ENCODE measurements at places on chromosomes 16 and 17.

GRCh38 chr17:52995147-52995546, 827.6 kb upstream of the KIF2B start:
- no peak for DNase-seq

- no peak for DNase-seq
These were observed 8.8 kb downstream of the CCL16 start for GRCh38 chr17:35972535-35972934.

DNA sequence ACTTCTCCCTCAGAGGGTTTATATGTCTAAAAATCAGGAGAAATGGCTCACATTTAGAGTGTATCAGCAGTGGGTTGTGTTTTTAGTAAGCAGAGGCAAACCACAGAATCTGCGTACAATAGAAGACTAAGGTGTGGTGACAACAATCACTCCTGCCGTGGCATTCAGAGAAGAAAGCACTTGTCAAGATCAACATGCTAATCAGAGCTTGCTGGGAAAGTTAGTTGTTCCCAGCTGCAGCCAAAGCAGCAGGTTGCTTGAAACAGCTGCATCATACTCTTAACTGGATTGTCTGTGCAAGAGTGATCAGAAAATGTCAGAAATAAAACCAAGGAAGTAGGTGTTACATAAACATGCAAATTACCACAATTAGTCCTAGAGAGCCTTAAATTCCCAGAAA, 616.4 kb downstream of the CDH8 start:
- DNase-seq: no peak

- DNase-seq: no peak
These were observed 2.8 kb downstream of the MARVELD3 start for GRCh38 chr16:71628810-71629209.

GRCh38 chr16:1871974-1872635, at the start of gene MEIOB:
MEIOB (minus strand) TSS chr16:1872164; CDS start chr16:1868175, 3,989 bp downstream.
- no peak for DNase-seq

DNA sequence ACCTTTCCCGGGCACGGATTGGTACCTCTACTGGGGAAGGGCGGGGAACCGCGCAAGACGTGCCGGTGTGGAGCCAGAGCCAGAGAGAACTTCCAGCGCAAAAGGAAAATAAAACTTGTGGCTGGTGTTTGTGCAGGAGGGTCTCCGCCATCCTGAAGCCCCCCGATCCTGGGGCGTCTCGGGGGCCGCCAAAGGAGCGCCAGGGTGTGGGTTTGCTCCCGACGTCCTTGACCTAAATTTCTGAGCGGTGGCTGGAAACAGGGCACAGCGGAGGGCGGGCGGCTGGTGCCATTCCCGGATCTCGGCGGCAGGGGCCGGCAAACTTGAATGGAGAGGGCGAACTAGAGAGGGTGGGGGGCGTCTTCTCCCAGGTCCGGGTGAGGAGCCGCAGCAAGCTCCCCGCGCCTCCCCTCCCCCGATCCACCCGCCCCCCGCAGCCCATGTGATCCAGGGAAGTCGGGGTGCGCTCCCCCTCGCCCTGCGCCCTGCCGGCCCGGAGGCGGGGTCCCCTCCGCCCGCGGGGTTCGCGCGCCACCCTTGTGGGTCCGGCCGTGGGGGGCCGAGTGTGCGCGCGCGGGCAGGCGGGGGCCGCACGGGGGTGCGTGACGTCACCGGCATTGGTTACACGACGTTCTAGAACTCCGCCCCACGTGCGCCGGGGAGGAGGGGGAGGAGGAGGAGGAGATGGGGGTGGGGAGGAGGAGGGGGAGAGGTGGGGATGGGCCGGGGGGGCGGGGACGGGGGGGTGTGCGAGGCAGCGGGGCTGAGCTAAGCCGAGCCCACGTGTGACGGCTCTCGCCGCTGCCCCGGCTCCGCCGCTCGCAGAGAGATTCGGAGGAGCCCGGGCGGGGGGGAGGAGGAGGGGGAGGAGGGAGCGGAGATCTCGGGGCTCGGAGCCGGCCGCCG, at the start of gene MSI2:
MSI2 (plus strand) TSS at position 748 of the 906 bp plus-strand sequence. CDS start 220 bp downstream, outside the sequence.
- peak; percentile 52 for DNase-seq

DNA sequence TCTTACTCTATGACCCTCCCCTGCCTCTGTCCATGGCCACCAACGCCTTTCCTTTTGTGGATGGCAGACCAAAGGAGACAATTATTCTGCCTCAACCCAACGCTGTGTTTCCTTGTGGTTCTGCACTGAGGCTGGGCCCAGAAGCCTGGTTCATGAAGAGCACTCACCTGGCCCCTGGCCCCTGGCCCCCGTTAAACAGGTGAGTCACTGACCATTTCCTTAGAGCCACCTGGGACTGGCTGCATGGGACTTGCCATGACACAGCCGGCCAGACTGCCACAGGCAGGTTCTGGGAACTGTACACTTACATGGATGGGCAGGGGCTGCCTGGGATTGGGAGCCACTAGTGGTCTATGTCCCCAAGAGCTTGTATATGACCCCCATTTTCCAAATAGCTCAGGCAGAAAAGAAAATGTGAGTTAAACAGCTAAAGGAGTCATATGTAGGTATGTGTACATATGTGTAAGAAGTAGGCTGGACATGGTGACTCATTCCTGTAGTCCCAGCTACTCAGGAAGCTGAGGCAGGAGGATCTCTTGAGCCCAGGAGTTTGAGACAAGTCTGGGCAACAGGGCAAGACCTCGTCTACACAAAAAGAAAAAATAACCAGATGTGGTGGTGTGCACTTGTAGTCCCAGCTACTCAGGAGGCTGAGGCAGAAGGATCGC, 181.9 kb upstream of the CACNG5 start:
- DNase-seq: no peak

GRCh38 chr17:1111599-1112443, 68.0 kb downstream of the ABR start:
- no peak for DNase-seq

GRCh38 chr16:65070831-65071432, 50.9 kb downstream of the CDH11 start:
- DNase-seq: peak; percentile 82

- no peak for DNase-seq
These were observed 139.4 kb upstream of the TBX2 start for GRCh38 chr17:61260071-61260797.

- DNase-seq: no peak
These were observed 24.2 kb downstream of the FAM20A start for GRCh38 chr17:68576811-68577496.

DNA sequence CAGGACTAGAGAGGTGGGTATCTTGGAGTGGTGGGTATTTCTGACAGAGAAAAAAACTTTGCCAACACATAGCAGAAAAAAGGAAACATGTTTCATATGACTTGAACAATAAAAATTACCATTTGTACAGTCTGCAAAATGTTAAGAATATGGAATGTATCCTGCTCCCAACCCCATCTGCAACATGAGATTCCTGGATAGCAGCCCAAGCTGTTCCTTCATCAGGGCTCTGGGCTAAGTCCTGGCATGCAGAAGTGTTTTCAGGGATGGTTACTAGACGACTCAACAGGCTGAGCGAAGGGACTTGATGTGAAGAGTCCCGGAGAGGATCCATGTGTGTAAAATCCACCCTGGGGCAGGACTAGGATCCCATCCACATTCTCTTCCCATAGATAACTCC, 121.0 kb upstream of the IRX3 start:
- no peak for DNase-seq

- no peak for DNase-seq
These were observed 175.2 kb upstream of the NLRP1 start for GRCh38 chr17:5759501-5759925.

- DNase-seq: no peak
These were observed 479.5 kb downstream of the TMEM114 start for GRCh38 chr16:8110572-8111514.

GRCh38 chr16:22225060-22225459, 19.0 kb downstream of the EEF2K start:
- DNase-seq: no peak

GRCh38 chr16:82281544-82281943, 111.5 kb upstream of the MPHOSPH6 start:
- DNase-seq: no peak

DNA sequence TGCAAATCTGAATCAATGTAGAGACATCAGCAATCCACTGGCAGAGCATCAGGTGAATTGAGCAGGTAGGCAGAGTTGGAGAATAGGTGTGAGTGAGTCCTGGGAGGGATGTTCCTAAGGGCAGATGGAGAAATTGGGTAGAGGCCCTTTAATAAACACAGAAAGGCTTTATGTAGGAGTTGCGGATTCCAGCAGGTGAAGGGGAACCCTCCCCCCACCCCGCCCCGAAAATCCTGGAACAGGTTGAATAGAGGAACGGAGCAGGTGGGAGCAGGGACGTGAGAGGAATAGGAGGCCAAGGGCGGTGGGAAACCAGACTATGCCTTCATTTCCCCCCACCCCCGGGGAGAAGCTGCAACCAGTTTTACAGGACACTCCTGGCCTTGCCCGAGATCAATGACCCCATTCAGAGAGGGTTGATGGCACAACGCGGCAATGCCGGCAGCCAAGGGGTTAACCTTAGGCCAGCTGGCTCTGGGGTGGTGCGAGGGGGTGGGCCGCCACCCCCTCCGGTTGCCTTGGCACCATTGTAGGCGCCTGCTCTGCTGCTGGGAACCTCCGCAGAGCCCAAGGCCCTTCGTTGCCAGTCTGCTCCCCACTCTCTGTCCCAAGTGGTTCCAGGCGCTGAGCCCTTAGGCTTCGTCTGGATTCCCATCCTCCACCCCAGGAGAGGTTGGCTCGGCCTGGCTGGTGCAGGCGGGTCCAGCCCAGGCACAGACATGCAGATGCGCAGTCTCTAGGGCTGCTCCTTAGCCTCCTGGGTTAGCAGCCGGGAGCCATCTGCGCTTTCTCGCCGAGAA, 814 bp upstream of the RUNDC3A start:
- DNase-seq: no peak

- DNase-seq: no peak
These were observed 36.6 kb upstream of the TNRC6A start for GRCh38 chr16:24692854-24693253.

DNA sequence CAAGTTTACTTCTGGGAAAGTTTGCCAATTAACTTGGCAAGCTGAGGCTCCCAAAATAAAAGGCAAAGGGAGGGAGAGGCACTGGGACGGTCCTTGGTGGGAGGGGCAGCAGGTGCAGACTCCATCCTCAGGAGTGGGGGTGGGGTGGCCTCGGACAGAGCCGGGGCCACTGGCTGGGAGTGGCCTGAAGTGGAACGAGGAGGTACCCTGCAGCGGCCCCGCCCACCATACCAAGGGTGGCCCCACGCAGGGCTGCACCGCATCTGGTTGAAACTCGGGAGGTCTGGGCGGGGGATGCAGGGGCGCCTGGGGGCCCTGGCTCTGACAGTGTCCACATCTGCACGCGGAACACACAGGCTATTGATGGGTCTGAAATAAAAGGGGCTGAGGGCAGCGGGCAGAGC, 42.4 kb upstream of the SLC38A10 start:
- DNase-seq: no peak

DNA sequence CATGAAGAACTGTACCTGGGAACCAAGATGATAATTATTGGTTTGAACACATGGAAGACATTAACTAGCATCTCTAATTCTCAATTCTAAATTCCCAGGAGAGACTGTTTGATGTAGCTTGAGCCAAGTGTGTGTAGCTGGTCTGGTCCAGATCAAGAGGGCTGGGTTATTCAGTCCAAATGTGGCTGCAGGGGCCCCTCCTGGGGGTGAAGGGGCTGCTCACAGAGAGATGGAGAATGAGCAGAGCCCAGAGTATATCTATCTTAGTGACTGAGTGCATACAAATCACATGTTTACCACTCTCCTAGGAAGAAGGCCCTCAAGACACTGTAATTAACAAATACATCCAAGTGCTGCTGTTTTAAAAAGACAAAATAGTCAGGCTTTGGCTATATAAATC, 50.4 kb downstream of the HS3ST2 start:
- DNase-seq: no peak

DNA sequence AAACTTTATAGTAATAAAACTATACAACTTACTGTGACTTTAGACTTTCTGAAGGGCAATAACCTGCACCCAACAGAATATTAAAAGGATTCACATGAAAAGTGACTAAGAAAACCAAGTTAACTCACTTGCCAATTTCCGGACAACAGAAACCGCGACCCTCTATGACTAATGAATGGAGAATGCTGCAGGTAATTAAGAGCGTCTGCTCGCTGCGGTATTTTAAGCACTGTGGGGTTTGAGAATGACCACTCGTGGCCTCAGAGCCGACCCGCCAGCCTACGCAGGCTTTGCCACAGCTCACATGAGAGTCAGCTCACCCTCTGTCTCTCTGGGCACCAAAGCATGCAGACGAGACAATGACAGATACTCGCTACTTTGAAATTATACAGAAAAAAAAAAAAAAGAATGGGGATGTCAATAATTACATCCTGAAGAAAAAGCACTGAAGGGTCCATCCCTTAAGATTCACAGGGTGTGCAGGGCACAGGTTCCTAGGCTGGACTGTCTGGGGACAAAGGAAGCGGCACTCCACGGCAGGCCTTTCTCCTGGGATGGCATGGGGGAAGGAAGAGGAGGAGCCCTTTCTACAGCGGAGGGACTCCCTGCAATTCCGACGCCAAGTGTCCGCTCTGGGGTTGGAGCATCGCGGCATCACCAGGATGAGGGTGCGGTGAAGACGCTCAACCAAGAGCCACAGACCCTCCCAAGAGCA, 35.0 kb downstream of the ZCCHC14 start:
- DNase-seq: peak; percentile 89

GRCh38 chr16:22206842-22207714, 1.0 kb downstream of the EEF2K start:
- DNase-seq: no peak

GRCh38 chr17:29571486-29571882, 3.0 kb downstream of the TP53I13 start:
- DNase-seq: no peak

GRCh38 chr17:12040478-12040877, 19.8 kb downstream of the MAP2K4 start:
- DNase-seq: no peak

Measured in HS-27A (cell line).